CD4-positive, alpha-beta T cell treated with Interferon alpha-2 for 1 hour (primary cell): ENCODE measurements at places on chromosomes 5 and 9.

- no peak for DNase-seq
These were observed 197.0 kb upstream of the NMUR2 start for GRCh38 chr5:152601806-152602732.

GRCh38 chr5:893711-894110, 1.0 kb downstream of the TRIP13 start:
- DNase-seq = no peak

DNA sequence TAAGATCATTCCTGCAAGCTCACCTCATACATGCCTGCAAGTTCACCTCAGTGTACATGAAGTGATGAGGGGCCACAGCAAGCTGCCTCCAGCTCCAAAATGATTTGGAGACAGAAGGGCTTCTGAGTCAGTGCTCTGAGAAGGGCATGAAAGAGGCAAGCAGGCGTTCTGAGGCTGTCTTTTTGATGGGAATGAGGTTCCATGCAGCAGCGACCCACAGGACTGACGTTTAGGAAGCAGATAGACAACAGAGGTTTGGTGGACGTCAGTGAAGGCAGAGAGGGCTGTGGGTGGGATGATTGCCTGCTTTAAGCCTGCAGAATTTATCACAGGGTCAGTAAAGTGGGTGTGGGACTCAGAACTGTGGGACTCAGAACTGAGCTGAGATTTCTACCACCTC, 8.9 kb upstream of the SMIM32 start:
- DNase-seq = no peak

GRCh38 chr5:71872311-71872864, 153.3 kb downstream of the CARTPT start:
- no peak for DNase-seq

GRCh38 chr5:68652534-68652965, 437.0 kb downstream of the PIK3R1 start:
- no peak for DNase-seq

GRCh38 chr5:16492398-16493140, 27.0 kb upstream of the ZNF622 start:
- no peak for DNase-seq

DNA sequence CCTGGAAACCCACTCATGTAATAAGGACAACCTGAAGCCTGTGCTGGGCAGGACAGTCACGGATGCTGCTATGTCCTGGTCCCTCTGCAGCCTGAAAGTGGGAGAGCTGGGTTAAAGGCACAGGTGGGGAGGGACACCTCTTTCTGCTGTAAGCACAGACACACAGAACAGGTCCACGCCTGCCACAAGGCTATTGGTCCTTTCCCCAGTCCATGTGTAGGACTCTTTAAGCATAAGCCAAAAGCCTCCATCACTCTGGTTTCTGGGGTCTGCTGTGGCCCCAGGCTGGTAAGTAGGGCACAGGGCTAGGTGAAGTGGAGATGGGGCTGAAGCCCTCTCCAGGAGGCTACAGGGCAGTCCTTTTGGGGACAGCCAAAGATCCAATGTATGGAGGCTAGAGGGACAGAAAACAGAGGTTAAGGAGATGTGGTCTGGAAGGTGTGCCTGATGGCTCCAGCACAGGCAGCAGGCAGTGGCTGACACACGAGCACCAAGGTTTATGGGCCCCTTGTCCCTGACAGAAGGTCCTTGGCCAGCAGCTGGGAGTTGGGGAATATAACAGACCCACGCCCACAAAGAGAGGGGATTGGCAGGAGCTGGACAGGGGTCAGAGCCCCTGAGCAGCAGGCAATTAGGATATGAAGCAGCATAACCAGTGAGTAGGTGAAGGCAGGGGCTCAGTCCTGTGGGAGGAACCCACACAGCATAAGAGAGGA, 203.6 kb upstream of the MVB12B start:
- no peak for DNase-seq

- DNase-seq = no peak
These were observed at the start of gene SHISAL2B for GRCh38 chr5:64690417-64691151. Gene SHISAL2B (plus strand): TSS chr5:64690503. CDS start chr5:64690624, 121 bp downstream.

DNA sequence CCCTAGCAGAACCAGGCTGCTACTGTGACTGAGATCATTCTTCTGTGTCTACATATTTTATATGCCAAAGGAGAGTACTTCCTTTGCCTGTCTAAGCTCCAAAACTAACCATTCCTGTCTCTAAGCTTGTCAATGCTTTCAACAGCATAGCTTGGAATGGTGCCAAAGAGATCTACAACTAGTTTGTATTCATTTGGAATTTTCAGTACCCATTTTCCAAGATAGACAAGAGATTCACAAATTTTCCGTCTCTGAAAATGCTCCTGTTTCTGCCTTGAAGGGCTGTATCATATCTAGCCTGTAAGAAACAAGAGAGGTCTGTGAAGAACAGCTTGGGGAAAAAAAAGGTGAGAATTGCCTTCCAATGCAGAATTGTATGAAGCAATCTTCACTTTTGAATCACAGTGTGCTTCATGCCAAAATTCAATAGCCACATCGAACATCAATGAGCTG, 334.4 kb upstream of the ACTBL2 start:
- DNase-seq = no peak

DNA sequence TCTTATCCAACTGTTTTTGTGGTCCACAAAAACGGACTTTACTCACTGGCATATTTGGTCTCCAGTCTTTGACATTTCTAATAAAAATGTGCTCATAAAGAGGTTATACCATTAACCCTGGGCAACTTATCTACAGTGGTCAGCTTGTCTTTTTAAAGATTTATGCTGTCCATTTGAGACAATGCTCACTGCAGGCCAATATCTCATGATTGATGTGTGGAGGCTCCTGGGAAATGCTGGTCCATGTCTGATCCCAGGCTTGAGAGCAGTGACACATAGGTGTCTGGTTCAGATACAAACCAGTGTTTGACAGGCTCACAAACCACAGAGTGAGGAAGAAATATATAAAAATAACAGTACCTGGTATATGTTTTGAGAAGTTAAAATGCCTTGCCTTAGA, 180.7 kb downstream of the TARS1 start:
- DNase-seq = no peak

DNA sequence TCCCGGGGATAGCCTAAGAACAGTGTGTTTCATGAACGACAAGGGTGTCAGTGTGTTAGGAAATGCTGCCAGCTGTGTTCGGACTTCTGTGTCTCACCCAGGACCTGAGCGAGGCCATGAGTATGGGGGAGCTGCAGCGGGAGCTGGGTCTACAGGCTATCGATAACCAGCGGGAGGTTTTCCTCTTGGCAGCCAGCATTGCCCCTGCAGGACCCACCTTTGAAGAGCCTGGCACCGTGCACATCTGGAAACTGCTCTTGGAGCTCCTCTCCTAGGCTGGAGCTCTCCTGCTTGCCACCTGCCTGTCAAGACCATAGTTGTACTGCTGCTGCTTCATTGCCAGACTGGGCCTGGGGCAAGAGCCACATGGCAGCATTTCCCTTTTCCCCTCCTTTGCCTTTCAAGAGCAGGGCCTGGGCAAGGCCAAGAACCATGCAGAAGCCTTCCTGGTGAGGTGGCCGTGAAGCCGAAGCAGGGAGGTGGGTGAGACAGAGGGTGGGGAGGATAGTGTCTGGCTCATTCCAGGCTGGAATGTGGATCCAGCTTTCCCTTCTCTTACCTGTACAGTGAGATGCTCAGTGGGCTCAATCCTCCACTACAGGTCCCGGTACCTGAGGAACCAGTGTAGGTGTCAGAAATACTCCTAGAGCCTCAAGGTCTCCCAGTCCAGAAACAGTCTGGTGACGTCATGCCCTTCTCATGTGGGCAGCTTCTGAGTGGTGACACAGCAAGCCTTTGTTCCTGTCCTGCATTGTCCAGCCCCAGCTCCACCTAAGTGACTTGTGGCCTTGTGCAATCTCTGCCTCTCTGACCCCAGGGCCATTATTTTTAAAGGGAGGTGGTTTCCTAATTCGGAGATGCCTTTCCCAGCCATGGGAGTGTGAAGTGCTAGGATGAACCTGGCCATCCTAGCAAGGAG, 6.6 kb downstream of the ARL10 start:
- DNase-seq = peak; percentile 24
